ENCODE measurements at places on chromosomes 11 and 22. TPM values are rescaled to one million over a fixed set of nuclear protein-coding genes. Genes with fewer than 3 reads are reported as not detected.
A peak's percentile ranks its signal among the peaks of the same experiment; 100 is the strongest.

The KRTAP5-7 gene
- total RNA-seq, result not detected

The XKR3 gene
- total RNA-seq, result not detected

The OR8G5 gene
- not detected for total RNA-seq

The GPHA2 gene
- not detected for total RNA-seq

The NELL1 gene
- total RNA-seq, result not detected

GRCh38 chr22:39350757-39351688 lies 1.2 kb downstream of the SYNGR1 start:
- DNase-seq, result no peak

DNA sequence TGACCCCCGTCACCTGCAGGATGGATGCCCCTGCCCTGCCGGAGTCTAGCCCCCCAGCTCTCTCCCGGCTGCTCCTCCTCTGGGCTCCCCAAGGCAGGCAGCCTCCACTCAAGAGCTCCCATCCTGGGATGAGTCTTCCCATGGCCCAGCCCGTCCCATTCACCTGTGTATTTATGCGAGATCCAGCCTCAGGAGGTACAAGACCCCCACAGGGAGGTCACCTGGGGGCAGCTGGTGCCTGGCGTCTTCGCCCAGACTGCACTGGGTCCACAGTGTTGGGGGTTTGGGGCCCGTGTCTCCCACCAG lies 43.0 kb upstream of the ZC3H12C start:
- no peak for DNase-seq

GRCh38 chr11:12234221-12234620 lies 123.8 kb downstream of the MICAL2 start:
- no peak for DNase-seq

- no peak for DNase-seq
These were observed 22.8 kb upstream of the RASSF10 start for GRCh38 chr11:12986194-12986898.

GRCh38 chr11:112421879-112422278 lies 161.2 kb upstream of the PLET1 start:
- no peak for DNase-seq

GRCh38 chr11:103433386-103434072 lies 324.3 kb downstream of the DYNC2H1 start:
- DNase-seq, result no peak

DNA sequence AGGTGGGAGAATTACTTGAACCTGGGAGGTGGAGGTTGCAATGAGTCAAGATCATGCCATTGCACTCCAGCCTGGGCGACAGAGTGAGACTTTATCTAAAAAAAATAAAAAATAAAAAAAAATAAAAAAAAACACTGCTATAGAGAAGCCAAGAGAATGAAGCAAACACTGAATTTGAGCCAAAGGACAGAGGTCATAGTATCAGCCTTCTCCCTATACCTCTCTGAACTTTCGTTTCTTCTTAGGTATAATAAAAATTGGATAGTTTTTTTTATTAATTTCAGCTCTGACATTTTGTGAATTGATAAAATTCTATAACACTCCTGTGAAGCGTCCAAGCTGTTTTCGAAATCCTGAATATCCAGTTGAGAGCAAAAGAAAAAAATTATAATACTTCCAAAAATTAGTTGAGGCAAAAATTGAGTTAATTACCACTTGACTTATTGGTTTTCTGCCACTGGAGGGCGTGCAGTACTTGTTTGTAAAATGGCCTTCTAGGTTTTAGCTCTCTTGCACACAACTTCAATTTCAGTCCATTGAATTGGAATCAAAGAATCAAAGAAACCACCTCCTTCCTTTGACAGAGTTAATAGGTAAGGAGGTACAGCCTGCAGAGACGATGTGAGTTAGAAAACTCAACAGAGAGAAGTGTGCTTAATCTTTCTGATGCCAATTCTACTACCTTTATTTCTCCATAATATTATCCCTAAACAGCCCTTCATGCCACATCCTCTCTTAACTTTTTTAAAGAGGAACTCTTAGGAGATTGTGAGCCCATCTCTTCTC lies 143.2 kb downstream of the BBOX1 start:
- peak; percentile 1 for DNase-seq

DNA sequence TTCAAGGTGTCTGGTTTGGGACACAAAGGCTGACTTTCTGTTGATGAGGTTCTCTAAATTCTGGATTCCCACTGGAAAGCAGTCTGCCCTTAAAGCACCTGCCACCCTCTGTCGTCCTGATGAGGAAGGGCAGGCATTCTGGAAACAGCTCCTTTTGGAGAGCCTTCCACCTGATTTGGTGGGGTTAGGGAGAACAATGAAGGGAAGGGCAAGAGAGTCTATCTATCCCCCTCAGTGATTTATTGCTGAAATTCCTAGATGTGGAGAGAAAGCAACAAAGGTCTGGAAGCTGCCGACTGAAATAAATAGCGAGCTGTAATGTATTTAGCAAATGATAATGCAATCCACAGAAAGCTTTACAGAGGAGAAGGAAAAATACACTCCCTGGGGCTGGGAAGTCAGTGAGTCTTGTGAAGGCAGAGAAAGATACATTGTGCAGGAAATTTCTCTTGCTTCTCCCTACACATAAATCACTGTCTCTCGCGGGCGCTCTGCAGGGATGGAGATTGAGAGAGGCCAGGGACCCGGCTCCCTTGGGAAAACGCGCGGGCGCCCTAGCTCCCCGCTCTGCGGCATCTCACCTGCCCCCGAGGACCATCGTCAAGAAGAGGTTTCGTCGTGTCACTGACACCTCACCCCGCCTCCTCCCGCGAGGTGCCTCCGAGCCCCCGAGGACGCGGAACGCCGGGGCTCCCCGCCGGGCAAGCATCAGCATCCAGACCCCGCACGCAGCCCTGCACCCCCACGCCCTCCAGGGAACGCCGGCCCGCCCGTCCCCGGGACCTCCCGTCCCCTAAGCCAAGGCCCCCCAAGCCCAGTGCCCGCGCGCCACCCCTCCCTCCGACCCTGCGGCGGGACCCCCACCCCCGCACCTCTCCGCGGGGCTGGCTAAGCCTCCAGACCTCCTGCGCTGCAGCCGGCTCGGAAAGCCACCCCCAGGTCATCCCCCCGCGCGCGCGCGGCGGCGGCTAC lies 673 bp downstream of the CDON start:
- no peak for DNase-seq

DNA sequence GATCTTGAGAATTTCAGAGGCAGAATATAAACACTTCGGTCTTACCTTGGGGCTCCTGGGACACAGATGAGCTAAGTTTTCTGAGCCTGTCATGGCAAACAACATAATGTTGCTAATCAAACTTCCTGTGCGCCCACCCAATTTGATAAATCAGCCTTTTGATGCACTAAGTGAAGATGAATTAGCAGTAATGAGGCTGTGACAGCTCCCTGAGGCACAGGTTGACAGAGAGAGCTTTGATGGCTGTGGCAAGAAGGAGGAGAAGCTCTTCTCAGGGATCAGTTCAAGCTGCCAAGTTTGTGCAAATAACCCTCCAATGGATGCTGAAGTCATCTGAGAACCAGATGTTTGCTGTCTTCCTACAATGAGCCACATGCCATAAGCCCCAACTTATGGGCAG lies 34.4 kb downstream of the DRD2 start:
- DNase-seq, result no peak

All from T-cell (primary cell).